ENCODE measurements at places on chromosomes 12 and 14. TPM values are rescaled to one million over a fixed set of nuclear protein-coding genes. Genes with fewer than 3 reads are reported as not detected.

- DNase-seq, result no peak
Observed at GRCh38 chr12:49654715-49655114, 31.4 kb downstream of the PRPF40B start.

GRCh38 chr12:97716356-97716755 lies 253.8 kb downstream of the RMST start:
- DNase-seq, result no peak

- no peak for DNase-seq
Observed at GRCh38 chr12:6774499-6775062, 2.3 kb downstream of the LAG3 start.

- DNase-seq, result no peak
Observed at GRCh38 chr12:7951671-7952070, 15.7 kb upstream of the SLC2A3 start.

- DNase-seq, result no peak
Observed at GRCh38 chr14:77045238-77046162, 17.0 kb upstream of the IRF2BPL start.

GRCh38 chr14:85400678-85401077 lies 129.3 kb upstream of the FLRT2 start:
- no peak for DNase-seq

GRCh38 chr12:47370421-47370820 lies 290.7 kb upstream of the AMIGO2 start:
- no peak for DNase-seq

DNA sequence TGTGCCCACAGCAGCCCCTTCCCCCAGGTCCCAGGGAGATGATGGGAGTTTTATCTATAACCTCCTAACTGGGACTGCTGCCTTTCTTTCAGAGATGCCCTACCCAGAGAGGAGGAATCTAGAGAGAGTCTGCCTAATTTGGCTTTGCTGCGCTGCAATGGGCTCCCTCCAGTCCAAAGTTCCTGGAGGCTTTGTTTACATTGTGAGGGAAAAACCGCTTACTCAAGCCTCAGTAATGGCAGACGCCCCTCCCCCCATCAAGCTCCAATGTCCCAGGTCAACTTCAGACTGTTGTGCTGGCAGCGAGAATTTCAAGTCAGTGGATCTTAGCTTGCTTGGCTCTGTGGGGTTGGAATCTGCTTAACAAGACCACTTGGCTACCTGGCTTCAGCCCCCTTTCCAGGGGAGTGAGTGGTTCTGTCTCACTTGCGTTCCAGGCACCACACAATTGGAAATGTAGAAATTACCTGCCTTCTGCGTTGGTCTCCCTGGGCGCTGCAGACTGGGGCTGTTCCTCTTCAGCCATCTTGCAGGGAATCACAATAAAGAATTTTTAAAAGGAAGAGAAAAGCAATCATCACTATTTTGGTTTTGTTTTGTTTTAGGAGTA lies 262.5 kb downstream of the FOXG1 start:
- DNase-seq, result no peak

GRCh38 chr14:51488569-51489220 lies 163.0 kb upstream of the FRMD6 start:
- DNase-seq, result no peak

DNA sequence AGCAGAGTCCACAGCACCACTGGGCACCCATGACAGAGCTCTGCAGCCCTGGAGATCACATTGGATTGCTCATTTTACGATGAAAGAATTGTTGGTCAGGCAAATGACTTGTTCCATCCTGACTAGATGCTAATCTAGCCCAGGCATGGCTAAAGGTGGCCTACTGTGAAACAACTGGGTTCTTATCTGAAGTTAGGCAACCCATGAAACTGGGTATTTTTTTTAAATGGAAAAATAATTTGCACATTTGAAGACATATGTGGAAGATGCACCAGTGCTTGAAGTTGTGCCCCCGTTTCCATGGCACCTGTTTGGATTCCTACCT lies 8.3 kb downstream of the PYGL start:
- DNase-seq, result no peak

DNA sequence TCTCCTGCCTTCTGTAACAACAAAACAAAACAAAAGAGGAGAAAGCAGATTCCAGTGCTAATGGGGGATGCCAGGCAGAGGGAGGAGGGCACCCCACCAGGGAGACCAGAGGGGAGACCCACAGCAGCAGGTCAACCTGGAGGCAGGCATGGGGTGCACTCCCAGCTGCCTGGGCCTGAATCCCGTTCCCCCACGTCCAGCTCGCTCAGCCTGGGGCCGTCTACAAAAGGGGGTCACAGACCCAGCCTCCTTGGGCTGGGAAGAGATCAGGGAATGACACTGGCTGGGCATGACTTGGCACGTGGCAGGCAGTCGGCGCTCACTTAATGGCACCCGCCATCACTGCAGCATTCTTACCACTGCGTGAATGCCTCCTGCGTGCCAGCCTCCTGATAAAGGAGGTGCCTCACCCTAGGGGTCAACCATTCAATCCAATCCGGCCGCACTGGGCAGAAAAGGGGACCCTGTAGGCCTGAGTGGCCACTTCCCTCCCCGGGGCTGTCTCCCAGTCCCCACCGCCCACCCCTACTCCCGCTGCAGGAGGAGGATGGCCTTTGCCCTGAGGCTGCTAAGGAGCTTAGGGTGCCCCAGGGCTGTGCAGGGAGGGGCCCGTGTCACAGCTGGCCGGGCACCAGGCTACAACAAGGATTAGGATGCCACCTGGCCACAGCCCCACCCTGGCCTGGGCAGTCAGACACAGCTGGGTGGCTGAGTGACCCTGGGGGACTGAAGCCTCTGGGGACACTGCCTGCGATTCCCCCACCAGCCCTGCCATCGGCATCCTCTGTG lies 87.5 kb downstream of the NCOR2 start:
- DNase-seq, result no peak

DNA sequence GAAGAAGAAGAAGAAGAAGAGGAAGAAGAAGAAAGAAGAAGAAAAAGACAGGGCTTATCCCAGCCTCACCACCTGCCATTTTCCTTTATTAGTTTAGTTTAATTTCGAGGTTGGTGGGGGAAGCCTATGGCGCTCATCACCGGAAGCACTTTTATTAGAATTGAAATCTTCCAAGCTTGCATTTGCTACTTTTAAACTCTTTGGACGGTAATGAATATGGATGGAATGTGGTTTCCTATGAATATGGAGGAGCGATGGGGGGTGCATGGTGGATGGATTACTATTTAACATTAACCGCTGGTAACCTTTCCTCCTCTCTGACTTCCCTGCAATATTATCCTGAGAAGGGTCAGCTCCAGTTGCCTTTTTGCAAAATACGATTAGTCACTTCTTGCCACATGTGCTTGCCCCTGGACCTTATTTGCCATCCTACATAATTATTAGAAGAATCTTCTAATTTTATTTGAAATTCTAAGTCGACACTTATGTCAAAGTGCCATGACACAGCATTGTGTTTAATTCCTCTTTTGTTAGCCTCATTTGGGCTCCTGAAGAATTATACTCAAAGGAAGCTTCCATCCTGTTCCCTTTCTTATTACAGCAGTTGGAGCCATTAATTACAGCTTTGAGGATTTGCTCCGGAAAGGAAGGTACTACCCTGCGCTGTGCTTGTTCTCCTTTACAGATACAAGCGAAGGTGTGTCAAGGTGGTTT lies 424.5 kb downstream of the VRK1 start:
- no peak for DNase-seq

- no peak for DNase-seq
Observed at GRCh38 chr12:126055521-126055920, 990.3 kb downstream of the AACS start.

- DNase-seq, result no peak
Observed at GRCh38 chr12:39919790-39920189, 186.1 kb downstream of the SLC2A13 start.

DNA sequence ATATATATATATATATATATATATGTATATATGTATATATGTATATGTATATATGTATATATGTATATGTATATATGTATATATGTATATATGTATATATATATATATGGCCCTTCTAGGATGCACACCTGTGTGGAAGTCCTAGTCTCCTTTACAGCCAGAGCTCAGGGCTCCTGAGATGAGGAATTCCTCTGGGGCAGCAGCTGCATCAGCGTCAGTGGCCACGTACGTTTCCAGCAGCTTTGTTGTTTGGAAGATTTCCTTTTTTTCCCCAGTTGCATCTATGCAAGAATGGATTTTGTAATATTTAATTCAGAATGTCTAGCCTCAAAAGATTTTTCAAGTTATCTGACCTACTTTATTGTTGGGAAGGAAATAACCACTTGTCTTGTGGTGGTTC lies 68.6 kb downstream of the TNFAIP2 start:
- no peak for DNase-seq

- no peak for DNase-seq
Observed at GRCh38 chr14:95021588-95021987, 135.7 kb downstream of the DICER1 start.

GRCh38 chr12:646442-647384 lies 16.5 kb downstream of the NINJ2 start:
- DNase-seq, result no peak

- no peak for DNase-seq
Observed at GRCh38 chr12:114140576-114140975, 174.5 kb upstream of the RBM19 start.

The CAPRIN2 gene
- total RNA-seq, result 25.9 TPM

The METTL1 gene
- 22.4 TPM for total RNA-seq

The KCNA5 gene
- total RNA-seq, result 0.34 TPM

The CD69 gene
- 3.7 TPM for total RNA-seq

The DBX2 gene
- not detected for total RNA-seq

The HOXC4 gene
- 2.5 TPM for total RNA-seq

The AHNAK2 gene
- total RNA-seq, result 121 TPM

The FANCM gene
- total RNA-seq, result 1.4 TPM

The CLEC2B gene
- total RNA-seq, result not detected

The RBP5 gene
- total RNA-seq, result not detected

The SLC25A21 gene
- 2.1 TPM for total RNA-seq

The LRRC43 gene
- total RNA-seq, result 2.5 TPM
